ENCODE measurements at places on chromosomes 1 and 21.

GRCh38 chr1:1302006-1302430 lies 5.7 kb downstream of the ACAP3 start:
- no peak for DNase-seq

GRCh38 chr1:206036663-206037455 lies 13.2 kb upstream of the CTSE start:
- DNase-seq: no peak

- no peak for DNase-seq
Observed at GRCh38 chr1:118717893-118718292, 270.2 kb downstream of the TBX15 start.

DNA sequence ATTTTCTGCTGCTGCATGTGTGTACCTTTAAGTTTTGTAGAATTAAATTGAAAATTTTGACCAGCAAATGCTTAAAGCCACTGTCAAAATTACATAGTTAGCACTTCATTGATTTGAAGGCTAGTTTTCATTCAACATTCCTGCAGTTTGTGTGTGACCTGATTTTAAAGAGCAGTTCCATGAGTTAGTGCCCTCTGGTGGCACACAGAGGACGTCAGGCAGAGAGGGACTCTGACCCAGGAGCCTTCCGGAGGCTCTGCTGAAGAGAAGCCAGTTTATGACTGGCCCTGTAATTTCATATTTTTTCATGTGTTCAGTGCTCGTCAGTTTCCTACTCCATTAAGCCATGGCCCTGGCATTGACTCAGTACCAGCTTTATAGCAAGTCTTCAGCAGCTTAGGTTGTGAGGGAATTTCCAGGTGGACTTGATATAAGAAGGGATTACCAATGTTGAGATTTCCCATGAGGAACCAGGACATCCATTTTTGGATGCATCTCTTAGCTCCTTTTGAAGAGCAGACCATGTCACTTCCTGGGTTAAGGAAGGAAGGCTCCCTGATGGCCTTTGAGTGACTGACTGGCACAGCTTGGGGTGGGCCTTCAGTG lies 104.7 kb downstream of the CAMTA1 start:
- peak; percentile 70 for DNase-seq

DNA sequence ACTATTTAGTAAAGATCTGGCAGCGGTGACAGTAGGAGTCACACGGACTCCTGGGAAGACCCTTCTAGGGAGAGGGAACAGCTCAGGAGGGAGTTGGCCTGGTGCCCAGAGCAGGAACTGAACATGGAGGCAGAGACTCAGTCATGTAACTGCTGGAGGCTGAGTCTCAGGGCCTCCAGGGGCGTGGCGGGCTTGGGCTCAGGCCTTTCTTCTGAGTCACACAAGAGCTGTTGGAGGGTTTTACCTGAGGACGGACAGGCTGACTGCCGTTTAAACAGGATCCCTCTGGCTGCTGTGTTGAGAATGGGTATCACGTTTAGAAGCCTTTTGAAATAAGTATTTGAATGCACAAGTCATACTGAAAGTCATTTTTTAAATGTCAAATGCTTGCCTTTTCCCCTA lies 7.2 kb upstream of the ETS2 start:
- DNase-seq: peak; percentile 52

GRCh38 chr1:225418059-225418458 lies 9.8 kb downstream of the LBR start:
- no peak for DNase-seq

All from HEK293T (cell line).